Ovary (tissue), 10 donors: ENCODE measurements at places on chromosomes 5 and 9.

DNA sequence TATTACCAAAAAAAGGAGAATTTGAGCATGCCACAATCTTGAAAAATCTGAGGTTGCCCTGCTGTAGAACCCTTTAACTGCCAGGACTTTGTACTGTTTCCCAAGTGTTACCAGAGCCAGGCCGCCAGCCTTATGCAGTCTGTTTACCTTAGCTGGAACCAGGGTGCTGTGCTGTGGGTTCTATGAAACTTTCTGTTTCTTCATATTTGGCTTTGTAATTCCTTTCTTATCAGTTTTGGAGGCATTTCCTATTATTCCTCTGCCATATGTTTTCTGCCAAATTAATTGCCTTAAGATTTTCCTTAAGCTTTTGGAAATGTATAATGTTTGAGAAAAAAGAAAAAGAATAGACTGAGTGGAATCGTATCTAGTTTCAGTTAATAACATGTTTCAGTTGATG is 2.1 kb downstream of the S1PR3 start:
- no peak for DNase-seq

DNA sequence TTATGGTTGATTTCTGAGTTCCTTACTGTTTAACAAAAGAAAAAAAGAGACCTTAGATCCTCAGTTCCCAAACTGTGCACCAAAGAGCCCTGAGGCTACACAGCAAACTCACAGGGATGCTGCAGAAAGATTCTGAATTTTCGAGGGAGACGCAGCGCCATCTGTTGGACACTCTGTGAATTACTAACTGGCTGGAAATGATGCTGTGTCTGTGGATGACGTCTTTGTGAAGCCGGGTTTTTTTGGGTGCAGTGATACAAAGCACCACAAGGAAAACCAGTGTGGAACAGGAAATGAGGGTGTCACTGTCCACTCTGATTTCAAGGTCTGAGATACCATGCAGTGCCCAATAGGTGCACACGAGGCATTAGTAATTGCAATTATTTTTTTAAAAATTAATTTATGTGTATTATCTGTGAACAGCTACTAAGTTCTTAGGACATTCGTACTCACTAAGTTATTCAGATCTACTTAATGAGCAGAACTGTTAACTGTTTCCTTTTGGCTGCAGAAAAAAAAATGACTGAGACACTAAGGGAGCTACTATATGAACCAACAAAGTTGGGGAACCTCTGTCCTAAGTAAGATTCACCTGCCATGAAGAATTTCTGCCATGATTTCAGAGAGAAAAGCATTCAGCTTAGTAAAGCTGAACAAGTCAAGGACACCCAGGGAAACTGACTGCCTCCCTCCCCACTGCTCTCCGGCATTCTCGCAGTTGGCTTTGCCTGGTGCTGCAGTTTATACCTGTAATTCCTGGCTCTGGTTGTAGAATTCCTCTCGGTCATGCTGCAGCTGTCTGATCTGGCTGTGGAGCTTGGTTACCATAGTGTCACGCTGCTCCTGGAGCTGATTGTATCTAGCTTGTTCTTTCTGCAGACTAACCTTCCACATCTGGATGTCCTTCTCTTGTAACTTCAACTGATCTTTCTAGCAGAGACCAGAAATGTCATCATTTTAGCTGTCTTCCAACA is 23.4 kb downstream of the SPACA9 start:
- DNase-seq: peak; percentile 70

- DNase-seq: no peak
Observed at GRCh38 chr5:33745101-33745770, 146.6 kb downstream of the ADAMTS12 start.

DNA sequence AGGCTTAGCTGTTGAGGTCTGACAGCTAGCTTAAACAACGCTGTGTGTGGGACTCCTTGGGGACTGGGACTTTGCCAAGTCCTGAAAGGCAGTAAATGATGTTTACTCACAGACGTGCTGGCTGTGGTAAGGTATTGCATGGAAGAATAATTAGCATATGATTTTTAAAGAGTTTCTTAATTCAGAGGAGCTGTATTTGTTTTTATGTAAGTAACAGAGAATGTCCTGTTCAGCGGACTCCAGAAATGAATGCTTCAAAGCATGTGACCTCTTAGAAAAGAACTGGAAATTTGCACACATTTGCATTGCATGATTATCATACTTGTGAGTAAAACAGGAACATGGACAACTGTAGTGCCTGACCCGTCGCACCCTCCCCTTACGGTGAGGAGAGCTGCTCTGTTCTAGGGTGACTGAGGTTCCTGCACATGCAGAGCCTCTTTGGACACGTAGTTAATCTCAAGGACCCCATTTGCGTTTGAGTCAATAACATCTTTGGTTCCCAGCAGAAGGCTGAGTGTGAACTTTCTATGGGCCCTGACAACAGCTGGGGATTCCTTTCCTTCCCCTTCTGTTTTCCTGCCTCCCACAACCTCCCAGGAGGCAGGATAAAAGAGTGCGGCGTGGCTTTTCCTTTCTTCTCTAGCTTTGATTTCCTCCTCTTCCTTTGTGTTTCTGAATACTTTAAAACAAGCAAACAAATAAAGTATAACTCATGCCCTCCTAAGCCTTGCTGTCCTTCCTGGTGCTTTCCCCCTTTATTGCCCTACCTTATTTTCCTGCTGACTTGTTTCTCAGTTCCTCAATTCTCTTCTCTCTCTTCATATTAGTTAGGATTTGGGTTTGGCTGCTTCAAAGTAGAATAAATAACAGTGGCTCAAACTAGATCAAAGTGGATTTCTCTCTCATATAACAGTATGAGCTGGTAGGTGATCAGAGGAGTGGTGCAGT is 157.2 kb upstream of the CD180 start:
- no peak for DNase-seq

DNA sequence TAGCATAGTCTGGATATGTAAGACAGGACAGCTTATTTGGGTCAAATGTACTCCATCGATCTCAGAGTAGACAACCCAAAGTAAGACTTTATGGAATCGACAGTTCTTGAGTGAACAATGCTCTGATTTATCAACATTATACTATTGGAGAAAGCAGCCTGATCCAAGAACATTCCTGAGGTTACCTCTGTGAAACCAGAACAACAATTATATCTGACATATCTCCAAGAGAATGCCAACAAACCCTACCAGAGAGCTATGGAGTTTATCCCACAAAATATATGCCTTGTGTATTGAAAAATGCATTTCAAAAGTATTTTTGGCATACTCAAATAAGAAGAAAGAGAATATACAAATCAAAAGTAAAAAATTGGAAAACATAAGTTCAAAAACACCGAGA is 1985.9 kb downstream of the EFNA5 start:
- DNase-seq: no peak
